ENCODE measurements at places on chromosomes 3 and 15.

- DNase-seq: peak; percentile 35
These were observed at the start of gene LRRC3B for GRCh38 chr3:26622621-26623418. Gene LRRC3B, plus strand, starts transcription at chr3:26622772. Its CDS starts 86,901 bp downstream, at chr3:26709673.

GRCh38 chr15:26504009-26504408 is 268.9 kb downstream of the GABRB3 start:
- no peak for DNase-seq

DNA sequence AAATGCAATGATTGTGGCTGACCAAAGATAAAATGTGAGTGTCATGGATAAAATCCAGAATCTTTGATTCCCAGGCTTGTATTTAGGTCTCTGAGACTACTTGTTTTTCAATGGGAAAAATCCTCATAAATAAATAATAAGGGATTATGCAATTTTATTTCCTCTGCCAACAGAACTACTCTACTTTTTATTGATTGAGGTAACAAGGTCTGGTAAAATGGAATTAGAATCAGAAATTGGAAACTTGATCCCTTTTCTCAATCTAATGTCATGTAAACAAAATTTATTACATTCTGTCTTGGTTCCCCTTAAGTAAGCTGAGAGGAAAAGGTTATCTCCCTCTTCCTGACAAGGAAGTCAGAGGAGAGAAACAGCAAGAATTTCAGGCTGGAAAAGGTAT is 48.3 kb upstream of the CCDC50 start:
- DNase-seq: no peak

- no peak for DNase-seq
These were observed 55.7 kb downstream of the SYNPR start for GRCh38 chr3:63333815-63334214.

DNA sequence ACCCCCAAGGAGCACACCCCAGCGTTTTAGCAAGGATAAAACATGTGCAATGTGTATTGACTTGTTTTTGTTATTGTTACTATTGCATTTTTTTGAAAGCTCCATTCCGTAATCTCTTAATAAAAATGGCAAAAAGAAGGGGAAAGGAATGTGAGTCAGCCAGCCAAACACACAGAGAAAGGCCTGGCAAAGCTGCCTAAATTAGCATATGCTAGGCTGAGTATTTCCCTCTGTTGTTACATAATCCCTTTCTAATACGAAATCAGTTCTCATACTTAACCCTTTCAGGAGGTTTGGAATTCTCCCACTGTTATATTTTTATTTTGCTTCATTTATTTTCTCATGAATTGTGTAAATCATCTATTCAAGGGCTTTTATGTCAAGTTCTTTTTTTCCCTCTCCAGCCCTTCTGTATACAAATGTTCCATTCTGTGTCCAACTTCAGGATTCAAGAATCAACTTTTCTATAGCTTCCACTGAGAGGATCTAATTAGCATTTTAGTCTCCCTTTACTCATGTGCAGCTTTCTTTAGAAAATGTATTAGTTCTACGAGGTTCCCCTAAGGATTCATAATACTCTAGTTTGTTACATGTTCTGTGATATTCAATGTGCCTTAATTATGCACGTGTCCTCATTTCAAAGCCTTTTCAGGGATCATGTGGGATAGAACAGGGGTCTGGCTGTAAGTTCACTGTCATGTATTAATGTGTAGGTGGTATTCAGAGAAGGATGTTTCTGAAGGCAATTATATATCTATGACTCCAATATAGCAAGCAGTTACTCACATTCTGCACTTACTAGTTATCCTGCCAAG is 9.2 kb downstream of the CADM2 start:
- DNase-seq: no peak

- no peak for DNase-seq
These were observed 798.8 kb downstream of the OTOL1 start for GRCh38 chr3:162295323-162295983.

DNA sequence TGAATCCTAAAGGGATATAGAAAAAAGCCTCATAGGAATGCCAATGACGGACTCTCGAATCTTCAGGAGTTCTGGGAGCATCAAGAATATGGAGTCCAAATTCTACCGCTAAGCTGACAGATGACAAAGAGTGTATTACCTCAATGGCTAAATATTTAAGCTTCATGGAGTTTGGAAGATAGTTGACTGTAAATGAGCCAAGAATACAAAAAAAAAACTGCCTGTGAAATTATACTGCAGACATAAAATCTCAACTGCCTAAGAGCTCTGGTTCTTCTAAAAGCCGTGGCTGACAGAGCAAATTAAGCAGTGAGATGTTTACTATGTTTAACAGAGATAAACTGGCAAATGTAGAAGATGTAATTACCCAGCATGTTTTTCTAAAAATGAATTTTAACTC is 140.0 kb downstream of the GADL1 start:
- DNase-seq: no peak

DNA sequence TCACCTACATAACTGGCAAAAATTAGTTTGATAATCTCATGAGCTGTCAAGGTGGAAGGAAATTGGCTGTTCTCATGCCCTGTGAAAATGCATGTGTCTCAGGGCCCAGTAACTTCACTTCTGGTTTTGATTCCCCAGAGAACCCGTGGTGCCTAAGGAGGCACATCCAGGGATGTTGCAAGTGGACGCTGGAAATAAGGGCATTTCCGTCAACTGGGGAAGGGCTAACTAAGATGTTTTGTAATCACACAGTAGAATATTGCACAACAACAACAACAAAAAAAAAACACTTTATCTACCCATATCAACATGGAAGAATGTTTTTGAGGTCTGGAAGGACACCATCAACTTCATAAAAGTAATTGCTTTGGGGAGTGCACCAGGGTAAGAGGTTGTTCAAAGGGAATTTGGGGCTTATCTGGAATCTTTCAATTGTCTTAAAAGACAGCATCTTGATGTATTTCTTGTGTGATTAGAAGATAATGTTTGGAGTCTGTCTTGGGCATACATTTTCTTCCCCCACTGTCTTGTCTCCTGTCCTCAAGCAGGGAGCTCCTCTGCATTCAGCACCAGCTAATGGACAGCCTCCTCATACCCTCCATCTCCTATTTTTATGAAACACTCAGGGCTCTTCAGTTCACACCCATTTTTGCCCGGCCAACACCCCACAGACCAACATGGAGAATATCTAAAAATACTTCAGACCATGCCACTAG is 37.2 kb upstream of the PRR20G start:
- no peak for DNase-seq

DNA sequence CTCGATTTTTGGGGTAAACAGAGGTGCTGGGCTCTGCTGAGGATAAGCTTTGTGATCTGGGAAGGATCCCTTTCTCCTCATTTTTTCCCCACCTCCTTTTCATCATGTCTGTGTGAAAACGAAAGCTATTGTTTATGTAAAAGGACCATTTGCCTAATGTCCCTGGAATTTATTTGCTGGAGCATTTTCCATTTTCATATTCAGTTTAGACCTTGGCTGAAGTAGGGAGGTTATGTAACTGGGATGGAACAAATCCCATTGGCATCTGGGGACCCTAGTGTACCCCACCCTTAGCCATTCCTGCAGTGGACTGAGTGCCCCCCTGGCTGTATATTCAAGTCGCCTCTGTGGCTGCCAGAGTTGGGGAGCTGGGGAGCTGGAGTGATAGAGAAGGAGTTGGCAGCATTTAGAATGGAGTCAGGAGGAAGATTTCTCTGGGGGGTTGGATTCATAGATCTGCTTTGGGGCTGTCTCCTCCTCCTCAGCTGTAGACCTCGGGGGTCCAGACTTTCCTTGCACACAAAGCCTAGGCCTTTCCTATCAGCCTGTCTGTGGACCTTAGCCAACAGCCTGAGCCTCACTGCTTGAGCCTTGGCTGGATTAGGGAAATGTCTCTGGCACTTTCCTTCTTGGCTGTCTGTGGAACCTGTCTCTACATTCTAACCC is 270.4 kb upstream of the CTDSPL start:
- DNase-seq: no peak

DNA sequence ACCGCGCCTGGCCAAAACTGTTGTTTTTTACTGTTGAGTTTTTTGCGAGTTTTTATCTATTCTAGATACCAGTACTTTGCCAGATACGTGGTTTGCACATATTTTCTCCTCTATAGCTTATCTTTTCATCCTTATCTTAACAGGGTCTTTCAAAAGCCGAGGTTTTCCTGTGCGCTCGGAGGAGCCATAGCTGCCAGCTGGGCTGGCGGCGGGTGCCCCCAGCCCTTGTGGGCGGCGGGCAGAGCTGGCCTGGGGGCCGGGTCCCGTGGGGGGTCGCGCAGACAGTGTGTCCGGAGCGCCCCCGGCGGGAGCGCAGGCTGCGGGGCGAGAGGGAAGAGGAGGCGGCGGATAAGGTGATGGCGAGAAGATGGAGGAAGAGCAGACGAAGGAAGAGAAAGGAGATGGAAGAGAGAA is 11.1 kb upstream of the EIF4A2 start:
- no peak for DNase-seq

- peak; percentile 47 for DNase-seq
These were observed 10.8 kb upstream of the MFSD1 start for GRCh38 chr3:158790901-158791589.

DNA sequence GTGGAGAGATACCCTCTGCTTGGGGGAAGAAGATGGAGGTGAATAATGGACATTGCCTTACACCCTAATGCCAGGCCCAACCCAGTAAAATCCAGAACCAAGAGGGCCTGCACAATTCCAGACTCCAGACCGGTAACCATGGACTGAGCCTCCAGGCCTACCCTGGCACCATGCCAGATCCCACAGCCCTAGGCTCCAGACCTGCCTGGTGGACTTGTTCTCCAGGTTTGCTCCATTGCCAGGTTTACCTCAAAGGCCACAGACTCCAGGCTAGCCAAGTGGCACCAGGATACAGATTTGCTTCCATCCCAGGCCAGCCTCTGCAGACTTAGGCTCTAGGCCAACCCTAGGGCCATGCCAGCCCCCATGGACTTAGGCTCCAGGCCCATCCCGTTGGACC is 14.0 kb downstream of the PLCH1 start:
- DNase-seq: no peak

DNA sequence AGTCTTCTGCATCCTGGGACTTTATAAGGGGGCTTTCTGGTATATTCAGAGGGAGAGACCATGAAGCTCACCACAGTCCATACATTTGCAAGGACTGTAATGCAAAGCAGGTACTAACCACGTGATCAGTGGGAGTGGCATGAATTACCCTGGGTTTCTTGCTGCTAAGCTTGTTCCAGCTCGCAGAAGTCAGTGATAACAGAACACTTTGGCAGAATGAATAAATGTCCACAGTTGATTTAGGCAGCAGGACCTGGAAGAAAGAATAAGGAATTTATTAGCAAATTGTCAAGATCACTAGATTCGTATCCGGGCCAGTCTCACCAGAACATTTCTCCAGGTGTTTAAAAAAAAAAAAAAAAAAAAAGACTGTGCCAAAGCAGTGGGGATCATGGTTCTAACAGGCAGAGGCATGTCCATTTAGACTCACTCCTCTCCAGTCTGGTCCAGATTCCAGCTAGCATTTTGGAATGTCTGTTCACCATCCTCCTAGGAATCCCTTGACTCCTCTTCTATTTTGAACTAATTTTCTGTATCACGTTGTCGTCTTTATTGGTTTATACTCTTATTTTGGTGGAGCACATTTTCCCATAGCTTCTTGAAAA is 24.5 kb downstream of the HHLA2 start:
- no peak for DNase-seq

GRCh38 chr15:95279277-95280019 is 1048.1 kb downstream of the MCTP2 start:
- no peak for DNase-seq

- DNase-seq: no peak
These were observed 281.2 kb upstream of the DPH6 start for GRCh38 chr15:35827141-35827540.

DNA sequence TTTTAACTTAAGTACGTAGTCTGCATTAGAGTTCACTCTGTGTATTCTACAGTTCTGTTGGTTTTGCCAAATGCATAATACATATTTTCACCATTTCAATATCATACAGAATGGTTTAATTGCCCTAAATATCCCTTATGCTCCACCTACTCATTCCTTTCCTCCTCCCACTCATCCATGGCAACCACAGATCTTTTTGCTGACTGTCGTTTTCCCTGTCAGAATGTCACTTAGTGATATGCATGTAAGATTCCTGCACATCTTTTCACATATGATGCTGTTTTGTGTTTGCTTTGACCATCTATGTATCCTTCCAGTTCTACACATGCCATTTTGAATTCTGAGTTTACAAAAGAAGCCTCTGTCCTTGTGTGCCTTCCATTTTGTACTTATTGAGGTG is 36.7 kb downstream of the EPHA3 start:
- no peak for DNase-seq

GRCh38 chr3:98846101-98846500 is 55.4 kb downstream of the DCBLD2 start:
- DNase-seq: no peak

DNA sequence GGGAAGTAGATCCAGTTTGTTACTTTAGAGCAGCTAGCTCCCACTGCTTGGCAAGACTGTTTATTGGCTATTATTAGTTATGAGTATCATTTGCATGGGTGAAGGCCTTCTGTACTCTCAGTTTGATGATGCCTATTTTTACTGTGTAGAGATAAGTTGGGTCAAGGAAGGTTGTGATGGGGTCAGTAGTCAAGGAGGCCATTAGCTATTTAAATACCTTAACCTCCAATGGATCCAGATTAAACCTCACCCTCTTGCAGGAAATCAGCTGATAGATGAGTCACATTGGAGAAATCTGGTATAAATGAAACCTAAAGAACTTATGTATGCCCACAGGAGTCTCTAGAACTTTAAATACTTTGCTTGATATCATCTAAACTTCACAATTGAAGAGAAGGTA is 45.0 kb downstream of the THBS1 start:
- no peak for DNase-seq

- DNase-seq: no peak
These were observed 227.7 kb downstream of the ADAMTS17 start for GRCh38 chr15:100114100-100114499.

DNA sequence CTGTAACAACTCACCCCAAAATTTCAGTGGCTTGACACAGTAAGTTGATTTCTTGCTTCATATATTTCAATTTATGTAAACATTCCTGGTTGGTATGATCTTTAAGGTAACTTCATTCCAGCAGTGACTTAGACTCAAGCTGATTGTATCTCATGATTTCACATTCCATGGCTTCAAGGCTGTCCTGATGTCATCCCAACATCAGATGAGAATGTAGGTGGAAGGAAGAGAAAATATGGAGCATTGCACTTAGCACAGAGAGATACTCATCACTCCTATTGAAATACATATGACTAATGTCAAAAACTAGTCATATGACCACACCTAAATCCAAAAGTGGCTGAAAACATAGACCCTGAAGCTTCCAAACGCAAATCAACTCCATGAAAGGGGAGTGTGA is 793.8 kb downstream of the TBL1XR1 start:
- DNase-seq: no peak

Data from NCI-H345 (cell line).